DMS 273 treated with DMSO at 0.1 percent for 48 hours (cell line): ENCODE measurements at places on chromosomes 7 and 10.

- DNase-seq = no peak
Measured at GRCh38 chr7:42193471-42194129, 43.4 kb downstream of the GLI3 start.

DNA sequence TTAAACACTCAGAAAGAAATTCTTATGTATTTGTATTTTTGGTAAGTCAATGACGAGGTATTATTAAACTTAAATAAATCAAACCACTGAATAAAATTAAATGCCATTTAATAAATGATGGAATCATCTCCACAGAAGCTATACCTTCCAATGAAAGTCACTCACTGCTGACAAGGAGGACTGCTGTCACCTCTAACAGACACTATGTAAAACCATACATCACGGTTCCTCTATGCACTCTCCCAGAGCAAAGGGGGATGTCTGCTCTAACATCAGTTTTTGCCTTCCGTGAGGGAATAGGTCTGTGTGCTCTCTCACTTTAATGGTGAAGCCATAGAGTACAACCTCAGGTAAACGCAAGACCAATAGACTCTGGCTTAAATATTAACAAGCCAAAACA, 99.7 kb upstream of the DDC start:
- DNase-seq = no peak

DNA sequence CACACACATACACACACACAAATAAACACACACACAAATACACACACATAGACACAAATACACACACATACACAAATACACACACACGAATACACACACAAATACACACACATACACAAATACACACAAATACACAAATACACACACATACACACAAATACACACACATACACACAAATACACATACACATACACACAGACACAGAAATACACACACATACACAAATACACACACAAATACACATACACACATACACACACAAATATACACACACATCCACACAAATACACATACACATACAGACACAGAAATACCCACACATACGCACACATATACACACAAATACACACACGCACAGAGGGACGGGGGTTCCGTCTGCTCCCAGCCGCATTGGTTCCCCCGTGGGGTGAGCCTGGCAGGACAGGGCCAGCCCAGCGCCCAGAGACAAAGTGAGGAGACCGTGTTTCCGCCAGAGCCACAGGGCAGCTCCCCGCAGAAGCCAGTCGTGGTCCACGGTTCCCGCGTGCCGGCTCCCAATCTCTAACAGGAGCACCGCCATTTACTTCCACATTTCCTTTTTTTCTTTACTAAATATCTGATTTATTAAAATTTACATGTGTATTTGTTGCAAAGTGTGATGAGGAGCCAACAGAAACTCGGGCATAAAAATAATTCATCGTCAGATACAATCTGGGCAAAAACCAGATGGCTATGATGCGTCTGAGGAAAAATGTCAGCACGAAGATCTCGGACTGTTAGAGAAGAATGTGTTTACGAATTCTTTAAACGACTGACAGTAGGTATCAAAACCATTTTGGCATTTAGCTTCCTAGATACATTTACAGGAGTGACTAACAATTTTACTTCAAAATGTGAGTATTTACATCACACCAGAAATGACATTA, 3.1 kb upstream of the KNDC1 start:
- DNase-seq = no peak

GRCh38 chr10:112271982-112272381, 11.2 kb upstream of the TECTB start:
- DNase-seq = no peak

GRCh38 chr10:61855771-61856170, 45.7 kb upstream of the ARID5B start:
- DNase-seq = no peak

GRCh38 chr7:72710983-72711382, 117.0 kb downstream of the TYW1B start:
- DNase-seq = no peak

- DNase-seq = no peak
Measured at GRCh38 chr7:131889572-131890150, 333.2 kb upstream of the PODXL start.

- DNase-seq = no peak
Measured at GRCh38 chr7:74417419-74417971, 36.2 kb upstream of the GTF2IRD1 start.

GRCh38 chr10:28644647-28645046, 32.7 kb upstream of the BAMBI start:
- DNase-seq = no peak

GRCh38 chr7:157559596-157560257, 222.9 kb downstream of the DNAJB6 start:
- DNase-seq = no peak

DNA sequence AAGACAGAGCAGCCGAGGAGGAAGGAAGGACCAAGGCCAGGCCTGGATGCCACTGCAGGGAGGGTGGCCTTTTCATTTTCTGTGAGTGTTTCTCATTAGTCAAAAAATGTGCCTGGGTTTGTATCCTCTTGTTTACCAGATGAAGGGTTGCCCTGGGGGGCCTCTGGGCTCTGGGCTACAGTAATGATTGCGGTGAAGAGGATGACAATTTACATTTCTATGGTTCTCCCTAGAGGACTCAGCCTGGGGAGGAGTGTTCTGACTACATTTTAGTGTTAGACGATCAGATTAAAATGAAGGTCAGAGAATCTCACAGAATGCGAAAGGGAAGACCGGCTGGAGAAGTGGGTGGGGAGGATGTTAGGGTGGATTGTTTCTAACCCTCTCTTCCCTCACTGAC, 108.0 kb upstream of the KMT2C start:
- no peak for DNase-seq

DNA sequence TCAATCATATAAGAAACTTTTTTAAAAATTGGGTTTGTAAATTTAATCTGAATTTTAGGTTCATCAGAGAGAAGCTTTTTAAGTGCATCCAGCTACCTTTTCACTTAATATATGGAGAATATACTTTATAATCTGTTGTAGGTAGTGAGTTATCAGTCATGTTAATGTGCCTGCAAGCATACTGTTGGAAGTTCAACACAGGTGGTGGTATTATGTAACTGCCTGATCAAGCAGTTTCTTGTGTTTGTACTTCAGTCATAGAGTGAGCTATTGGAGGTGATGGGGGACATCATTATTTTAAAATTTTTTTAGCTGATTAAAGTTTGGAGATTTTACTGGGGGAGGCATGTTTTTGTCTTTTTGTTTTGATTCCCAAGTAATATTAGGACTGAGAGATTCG, 2.5 kb downstream of the TNKS2 start:
- no peak for DNase-seq

GRCh38 chr10:131267814-131268095, 43.8 kb downstream of the TCERG1L start:
- DNase-seq = no peak

GRCh38 chr7:41942468-41943093, 239.7 kb upstream of the INHBA start:
- DNase-seq = no peak

DNA sequence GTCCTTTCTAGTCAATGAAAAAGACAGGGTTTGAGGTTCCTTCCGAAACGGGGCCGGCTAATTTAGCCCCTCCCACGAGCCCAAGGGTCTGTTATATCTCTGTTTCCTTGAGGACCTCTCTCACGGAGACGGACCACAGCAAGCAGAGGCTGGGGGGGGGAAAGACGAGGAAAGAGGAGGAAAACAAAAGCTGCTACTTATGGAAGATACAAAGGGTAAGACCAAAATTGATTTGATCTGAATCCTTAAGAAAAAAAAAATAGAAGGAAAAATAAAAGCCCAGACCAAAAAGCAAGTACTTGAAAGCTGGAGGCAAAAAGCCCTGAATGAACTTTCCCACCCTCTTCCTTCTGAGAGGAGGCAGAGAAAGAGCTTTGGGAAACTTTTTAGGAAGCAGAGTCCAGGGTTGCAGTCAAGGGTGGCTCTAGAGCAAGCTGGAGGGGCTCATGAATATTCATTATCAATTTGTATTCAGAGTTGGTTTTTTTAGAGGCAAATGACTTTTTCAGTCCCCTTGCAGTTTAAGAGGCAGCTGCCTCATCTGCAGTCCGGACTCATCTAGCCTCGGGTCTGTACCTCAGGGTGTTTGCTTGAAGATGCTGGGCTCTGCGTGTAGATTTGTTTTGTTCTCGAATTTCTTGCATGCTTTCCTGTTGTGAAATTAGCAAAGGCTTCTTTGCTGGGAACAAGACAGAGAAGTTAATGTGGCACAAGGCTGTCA, at the start of gene ENTPD1:
Gene ENTPD1, plus strand, starts transcription at position 123 of the 721 bp plus-strand sequence. Its CDS starts 77 bp downstream, at position 200.
- no peak for DNase-seq

DNA sequence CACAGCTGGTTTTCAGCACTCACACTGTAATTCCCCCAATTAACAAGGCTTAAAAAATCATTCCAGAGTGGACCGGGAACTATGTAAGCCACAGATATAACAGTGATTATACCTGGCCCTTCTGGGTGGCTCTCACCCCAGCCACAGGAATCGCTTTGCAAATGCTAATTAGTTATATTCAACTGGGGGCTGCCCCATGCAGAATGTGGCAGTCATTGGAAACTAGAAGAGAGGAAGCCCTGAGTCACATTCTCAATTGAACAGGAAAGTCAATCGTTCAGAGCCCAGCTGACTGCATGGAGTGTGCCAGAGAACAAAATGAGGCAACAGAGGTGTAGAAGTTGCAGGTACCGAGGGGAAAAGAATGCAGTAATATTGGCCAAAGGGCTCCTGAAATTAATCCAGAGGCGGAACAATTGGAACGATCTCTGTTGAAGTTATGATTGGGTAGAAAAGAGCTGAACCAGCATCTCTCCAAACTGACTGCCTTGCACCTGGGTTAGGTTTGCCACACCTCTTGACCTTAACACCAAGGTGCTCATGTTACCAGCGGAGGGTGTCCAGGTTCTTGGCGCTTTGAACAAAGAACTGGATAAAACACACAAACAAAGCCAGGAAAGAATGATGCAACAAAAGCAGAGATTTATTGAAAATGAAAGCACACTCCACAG, 909.7 kb upstream of the AUTS2 start:
- no peak for DNase-seq

- no peak for DNase-seq
Measured at GRCh38 chr10:132994185-132994796, 51.9 kb upstream of the CFAP46 start.

DNA sequence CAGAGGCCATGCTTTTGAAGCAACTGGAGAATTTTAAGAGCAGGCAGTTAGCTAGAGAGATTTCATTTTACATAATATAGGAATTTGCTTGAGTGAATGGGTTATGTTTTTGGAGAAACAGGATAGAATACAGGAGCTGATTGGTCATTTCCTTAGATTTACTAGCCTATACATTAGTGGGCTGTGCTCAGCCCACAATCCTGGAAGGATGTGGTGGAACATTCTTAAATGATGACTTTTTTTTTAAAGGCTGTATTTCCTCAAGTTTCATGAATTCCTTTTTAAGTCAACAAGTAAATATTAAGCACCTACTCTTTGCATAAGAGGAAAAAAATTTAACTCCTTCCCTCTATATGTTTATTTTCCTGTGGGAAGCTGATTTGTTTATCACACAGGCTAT, 314.4 kb upstream of the BMPER start:
- no peak for DNase-seq

- DNase-seq = no peak
Measured at GRCh38 chr10:49167425-49168170, 20.6 kb downstream of the TMEM273 start.

GRCh38 chr10:12396567-12396966, 47.2 kb downstream of the CAMK1D start:
- DNase-seq = no peak

DNA sequence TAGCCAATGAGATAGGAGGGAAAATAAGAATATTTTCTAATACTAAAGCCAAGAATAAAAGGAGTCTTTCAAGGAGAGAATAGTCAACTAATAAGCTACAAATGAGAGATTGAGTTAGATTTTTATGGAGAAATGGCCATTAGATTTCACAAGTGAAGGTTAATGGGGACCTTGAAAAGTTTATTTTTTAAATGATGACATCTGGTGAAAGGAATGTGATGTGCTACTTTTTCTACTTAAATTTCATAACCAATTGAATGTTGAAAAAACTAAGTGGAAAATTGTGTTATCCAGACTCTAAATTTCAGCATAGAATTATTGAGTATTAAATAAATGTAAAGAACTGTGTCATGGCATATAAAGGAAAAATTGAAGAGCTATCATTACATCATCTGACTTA, 125.7 kb downstream of the TSPAN12 start:
- DNase-seq = no peak

- DNase-seq = no peak
Measured at GRCh38 chr10:60848126-60848525, 69.8 kb downstream of the CDK1 start.

GRCh38 chr10:354901-355617, 219.8 kb downstream of the ZMYND11 start:
- DNase-seq = no peak

DNA sequence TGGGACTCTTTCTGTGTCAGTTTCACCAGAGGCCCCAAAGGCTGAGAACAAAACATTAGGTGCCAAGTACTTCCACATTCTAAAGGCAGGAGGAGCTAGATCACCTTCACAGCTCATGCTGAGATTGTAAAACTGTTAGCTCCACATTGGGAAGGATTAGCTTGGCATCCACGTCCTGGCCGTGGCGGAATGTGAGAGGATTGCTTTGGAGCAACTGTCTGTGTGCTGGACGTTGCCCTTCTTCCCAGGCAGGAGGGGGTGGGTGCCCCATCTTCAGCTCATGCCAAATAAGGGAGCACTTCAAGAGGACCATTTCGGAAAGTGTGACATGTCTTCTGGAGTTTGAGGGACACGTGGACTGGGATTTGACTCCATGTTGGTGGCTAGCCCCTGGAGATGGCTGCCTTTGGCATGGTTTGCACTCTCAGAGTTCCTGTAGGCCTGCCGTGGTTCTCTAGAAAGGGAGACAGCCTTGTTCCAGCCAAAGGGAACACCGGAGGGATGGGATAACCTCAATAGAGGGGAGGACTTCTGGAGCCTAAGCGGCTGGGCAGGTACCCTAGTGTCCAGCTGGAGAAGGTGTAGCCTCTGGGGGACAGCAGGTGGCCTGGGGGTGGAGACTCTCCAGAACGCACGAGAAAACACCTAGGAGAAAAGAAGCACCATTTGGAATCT, 19.9 kb upstream of the FMC1 start:
- DNase-seq = no peak
